ENCODE measurements at places on chromosomes 6 and 20.

DNA sequence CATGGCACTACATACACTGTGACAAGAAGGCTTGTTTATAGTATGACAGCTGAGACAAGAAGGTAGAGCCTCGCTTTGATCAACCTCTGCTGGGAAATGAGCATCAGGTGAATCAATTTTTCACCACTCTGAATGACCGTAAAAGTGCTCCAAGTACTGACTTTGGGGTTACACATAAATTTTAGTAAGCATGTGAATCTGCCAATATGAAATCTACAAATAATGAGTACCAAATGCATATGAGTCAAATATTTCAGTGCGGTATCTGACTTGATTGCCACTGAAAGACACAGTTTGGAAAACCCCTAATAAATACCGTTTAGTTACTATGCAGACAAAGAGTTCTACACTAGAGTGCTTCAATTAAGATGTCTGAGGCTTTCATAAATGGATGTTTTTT, 77.8 kb downstream of the ATG5 start:
- DNase-seq: no peak

- peak; percentile 90 for DNase-seq
Observed at GRCh38 chr20:62616728-62617621, 25.3 kb upstream of the SLCO4A1 start.

GRCh38 chr20:51365670-51366069, 176.8 kb downstream of the NFATC2 start:
- no peak for DNase-seq

- DNase-seq: no peak
Observed at GRCh38 chr6:136608991-136609390, 58.8 kb upstream of the MAP7 start.

- DNase-seq: no peak
Observed at GRCh38 chr6:35833536-35833935, 28.4 kb downstream of the LHFPL5 start.

GRCh38 chr6:81362246-81362645, 390.2 kb downstream of the TENT5A start:
- no peak for DNase-seq

- DNase-seq: no peak
Observed at GRCh38 chr6:40440053-40440452, 147.1 kb downstream of the LRFN2 start.

- no peak for DNase-seq
Observed at GRCh38 chr6:145017516-145017915, 717.8 kb downstream of the EPM2A start.

DNA sequence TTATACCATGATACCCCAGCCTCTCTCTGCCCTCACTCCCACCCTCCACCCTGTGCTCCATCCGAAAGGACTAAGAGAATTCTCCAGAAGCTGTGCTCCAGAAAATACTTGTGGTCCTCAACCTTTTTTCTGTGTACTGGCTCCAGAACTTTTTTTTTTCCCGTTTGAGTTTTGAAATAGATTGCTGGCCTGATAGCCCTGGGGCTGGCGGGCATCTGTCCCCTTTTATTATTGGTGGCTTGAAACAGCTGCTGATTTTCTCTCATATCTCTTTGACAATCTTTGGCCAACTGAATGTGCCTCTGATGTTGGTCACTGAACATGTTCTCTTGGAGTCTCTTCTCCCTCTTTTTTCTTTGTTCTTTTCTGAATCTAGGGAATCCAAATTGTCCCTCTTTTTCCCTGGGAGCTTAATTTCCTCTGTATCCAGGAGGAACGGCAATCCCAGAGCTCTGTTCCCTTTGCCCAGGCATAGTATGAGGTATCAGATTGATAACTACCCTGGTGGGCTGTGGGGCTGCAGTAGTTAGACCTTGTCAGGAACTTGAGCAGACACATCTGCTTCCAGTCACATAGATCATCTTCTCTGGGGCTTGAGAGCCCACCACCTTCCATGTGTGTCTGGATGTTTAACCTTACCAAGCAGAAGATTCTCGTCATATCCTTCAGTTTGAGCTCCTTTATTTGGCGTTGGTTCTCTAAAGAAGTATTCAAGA, 1.6 kb downstream of the PPARD start:
- DNase-seq: no peak

GRCh38 chr6:101312652-101313051, 80.9 kb upstream of the GRIK2 start:
- DNase-seq: no peak

- DNase-seq: no peak
Observed at GRCh38 chr20:18718129-18718528, 95.5 kb upstream of the SCP2D1 start.

DNA sequence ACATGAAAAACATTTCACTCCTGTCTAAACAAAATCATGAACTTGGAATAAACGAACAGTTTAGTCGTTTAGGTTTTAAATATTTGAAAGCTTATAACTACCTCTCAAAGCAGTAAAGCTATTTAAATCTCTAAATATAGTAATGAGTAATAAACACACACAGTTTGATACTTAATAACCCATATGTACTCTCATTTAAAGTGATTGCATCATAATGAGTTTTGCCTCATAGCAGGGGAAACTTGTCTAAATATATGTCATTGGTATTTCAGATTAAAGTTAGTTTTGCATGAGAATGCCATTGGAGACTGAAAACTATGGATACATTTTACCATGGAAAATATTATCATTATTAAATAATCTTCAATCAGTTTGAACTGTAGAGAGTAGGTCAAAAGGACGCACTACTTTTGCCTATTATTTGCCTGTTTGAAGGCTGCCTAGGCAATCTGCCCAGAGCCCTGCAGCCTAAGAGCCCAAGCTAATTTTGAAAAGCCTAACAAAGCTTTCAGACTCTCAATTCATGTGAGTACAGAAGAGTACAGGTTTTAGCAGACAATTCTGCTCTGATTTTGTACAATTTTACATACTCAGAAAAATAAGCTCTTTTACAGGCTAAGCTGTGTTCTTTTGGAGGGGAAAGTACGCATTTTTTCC, 632.8 kb downstream of the HACE1 start:
- DNase-seq: no peak

GRCh38 chr6:128532827-128533226, 12.4 kb upstream of the PTPRK start:
- DNase-seq: no peak

GRCh38 chr20:36932476-36933426, 18.8 kb downstream of the SAMHD1 start:
- no peak for DNase-seq

- DNase-seq: no peak
Observed at GRCh38 chr6:1516742-1517520, 92.8 kb upstream of the FOXC1 start.

- peak; percentile 88 for DNase-seq
Observed at GRCh38 chr6:149431905-149432775, 32.1 kb downstream of the SUMO4 start.

DNA sequence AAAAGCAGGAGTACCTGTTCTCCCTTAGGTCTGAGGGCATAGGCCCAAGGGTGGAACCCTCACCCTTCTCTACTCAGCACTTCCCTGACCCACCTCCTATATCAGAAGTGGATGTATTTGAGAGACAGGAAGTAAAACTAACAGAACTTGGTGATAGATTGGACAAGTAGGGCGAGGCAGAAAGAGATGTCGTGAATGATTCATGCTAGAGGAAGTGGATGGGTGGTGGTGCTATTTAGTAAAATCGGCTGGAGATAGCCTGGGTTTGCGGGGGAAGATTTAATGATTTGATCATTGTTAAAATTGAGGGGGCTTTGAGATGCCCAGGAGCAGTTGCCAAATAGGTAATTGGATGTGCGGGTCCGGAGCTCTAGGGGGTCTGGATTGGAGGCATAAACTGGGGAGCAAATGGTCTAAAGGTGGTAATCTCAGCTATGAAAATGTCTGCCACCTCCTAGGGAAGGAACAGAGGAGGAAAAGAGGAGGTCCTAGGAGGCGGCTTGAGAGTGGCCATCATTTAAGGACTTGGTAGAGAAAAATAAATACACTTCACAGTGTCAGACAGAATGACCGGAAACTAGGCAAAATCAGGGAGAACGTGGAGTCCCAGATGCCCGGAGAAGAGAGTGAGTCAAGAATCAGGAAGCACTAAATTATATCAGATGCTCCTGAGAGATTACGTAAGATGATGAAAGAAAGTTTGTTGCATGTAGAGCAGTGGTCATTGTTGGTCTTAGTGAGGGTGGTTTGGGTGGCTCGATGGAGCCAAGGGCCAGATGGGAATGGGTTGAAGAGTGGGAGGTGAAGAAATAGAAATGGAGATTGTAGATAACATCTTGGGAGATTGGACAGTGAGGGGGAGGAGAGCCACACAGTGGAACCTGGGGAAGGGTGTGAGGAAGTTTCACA, 142.0 kb downstream of the CEP57L1 start:
- DNase-seq: peak; percentile 18

Measured in GM10248 (cell line).